ENCODE measurements at places on chromosomes 12 and 14.
A peak's percentile ranks its signal among the peaks of the same experiment; 100 is the strongest.

DNA sequence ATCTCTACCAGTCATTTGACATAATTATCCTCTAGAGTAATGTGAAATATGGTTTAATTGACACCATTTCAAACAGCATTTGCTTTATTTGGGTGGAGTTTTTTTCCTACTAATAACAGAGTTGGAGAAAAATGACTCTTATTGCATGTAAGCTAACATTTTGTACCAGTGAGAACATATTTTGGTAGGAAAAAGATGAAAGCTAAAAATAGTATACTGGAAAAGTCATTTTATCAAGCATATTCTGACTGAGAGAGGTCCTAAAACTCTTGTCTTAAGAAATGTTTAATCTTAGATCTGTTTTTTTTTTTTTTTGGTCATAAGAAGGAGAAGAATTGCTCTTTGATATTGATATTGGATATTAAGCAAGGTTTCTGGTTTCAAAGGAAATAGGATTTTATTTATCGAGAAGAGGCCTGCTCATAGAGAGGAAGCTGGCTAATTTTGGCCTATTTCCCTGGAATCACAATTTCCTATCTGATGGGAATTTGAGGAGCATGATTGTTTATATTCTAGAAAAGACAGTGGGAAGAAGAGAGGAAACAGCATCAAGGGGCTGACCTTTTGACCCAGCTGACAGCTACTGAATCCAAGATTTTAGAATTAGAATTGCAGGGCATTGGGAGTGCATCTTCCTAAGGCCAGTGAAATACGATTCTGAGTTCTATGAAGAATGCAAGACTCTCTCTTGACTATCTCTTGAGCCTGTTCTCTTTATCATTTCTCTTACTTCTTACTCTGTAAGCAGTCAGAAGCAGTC is 19.4 kb downstream of the OTOGL start:
- no peak for DNase-seq

DNA sequence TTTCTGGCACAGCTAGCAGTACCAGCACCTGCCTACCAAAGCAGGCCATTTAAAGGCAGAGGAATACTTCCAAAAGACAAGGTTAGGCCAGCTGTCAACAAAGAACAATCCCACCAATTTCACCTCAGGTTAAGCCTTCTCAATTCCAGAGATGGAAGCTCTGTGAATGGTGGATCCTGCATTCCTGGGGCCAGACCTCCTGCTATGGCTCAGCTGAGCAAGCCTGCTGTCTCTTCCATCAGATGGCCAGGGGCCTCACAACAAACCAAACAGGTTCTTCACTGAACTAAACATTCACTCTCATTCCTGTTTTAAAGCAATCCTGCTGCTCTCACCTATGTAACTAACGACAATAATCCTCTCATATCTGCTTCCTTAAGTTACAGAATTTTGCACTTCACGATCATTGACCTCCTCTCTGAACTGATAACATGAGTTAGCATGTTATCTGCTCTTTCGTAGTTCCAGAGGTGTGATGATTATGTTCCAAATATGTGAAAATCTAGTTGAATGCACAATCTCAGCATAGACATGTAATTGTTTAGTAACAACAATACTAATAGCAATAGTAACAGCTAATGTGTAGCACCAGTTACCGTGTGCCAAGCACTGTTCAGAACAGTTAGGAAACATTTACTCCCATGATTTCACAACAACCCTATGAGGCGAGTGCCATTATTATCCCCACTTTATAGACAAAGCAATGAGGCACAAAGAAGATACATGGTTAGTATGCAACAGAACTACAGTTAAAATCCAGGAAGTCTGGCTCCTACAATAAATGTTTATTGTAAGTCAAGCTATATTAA is 73.2 kb downstream of the SLC2A13 start:
- DNase-seq: no peak

DNA sequence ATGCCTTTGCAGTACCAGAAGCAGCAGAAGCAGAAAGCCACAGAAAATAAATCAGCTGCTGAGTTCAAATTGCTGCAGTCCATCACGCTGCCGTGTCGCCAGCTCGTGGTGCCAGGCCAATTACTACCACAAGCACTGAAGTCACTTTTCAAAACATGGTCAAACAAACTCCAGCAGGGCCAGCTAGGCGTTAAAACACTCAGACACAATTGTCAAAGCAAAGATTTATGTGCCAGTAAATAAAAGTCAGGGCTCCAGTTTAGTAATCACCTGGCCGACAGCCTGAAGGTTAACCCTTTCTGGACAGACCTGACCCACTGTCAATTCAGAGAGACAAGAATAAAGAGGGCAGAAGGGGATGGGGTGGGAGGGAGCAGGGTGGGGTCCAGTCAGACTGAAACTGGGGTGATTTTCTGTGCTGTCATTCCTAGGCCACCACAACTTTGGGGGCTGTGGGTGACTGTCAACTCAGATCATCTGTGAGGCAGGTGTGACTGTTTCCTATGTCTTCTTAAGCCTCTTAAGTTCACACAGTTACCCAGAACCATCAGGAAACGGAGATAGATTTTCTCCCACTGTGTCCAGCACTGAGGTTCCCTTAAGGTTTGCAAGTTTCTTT is 109.8 kb upstream of the FUT8 start:
- no peak for DNase-seq

GRCh38 chr14:61504901-61505300 is 183.5 kb downstream of the PRKCH start:
- DNase-seq: no peak

DNA sequence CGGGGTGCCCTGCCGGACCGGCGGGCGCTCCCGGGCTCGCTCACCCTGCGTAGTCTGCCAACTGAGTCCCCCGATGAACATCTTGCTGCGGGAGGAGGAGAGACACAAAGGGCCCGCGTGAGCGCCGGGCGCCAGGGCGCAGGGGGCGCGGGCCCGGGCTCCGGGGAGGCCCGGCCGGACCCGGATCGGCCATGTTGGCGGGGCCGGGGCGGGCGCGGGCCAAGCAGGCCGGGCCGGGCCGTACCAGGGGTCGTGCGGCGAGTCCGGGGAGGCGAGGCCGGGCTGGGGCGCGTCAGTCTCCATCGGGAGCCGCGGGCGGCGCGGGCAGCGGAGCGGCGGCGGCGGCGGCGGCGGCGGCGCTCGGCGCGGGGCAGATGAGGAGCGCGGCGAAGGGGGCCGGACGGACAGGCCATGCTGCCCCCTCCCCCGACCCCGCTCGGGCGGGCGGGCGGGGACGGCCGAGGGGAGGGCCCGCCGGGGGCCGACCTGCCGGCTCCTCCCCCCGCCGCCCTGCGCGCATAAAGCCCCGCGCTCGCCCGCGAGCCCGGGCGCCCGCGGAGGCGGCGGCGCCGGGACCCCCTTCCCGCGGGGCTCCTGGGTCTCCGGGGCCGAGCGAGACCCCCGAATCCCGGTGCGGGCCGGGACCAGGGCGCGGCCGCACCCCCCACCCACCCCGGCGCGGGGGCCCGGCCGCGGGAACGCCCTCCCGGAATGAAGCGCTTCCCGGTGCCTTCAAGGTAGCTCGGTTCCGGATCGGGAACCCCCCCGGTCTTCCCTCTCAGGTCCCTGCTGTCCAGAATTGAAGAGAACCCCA is at the start of gene MSI1:
Gene MSI1 (minus strand): TSS at position 376 of the 814 bp plus-strand sequence. CDS start 73 bp downstream, at position 303.
- DNase-seq: no peak

- no peak for DNase-seq
Measured at GRCh38 chr12:105492591-105493545, 162.4 kb downstream of the C12orf75 start.

DNA sequence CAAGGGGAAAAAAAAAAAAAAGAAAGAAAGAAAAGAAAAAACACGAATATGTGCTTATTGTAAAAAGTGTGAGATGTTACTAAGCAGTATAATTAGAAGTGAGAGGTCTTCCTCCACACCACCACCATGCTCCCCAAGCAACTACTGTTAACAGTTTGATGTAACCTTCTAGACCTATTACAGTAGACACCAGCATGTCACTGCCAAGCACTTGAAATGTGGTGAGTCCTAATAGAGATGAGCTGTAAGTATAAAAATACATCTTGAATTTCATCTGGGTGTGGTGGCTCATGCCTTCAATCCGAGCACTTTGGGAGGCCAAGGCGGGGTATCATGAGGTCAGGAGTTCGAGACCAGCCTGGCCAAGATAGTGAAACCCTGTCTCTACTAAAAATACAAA is 8.1 kb upstream of the SNRNP35 start:
- DNase-seq: no peak

DNA sequence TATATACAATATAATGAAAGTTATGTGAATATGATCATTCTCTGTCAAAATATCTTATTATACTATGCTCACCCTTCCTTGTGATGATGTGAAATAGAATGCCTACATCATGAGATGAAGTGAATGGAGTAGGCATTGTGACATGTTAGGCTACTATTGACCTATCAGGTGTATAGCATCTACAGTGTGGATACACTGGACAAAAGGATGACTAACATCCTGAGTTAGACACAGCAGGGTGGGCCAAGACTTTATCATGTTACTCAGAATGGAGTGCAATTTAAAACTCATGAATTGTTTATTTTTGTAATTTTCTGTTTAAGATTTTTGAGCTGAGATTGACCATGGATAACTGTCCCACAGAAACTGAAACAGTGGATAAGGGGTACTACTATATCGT is 53.4 kb upstream of the NAV3 start:
- DNase-seq: no peak

DNA sequence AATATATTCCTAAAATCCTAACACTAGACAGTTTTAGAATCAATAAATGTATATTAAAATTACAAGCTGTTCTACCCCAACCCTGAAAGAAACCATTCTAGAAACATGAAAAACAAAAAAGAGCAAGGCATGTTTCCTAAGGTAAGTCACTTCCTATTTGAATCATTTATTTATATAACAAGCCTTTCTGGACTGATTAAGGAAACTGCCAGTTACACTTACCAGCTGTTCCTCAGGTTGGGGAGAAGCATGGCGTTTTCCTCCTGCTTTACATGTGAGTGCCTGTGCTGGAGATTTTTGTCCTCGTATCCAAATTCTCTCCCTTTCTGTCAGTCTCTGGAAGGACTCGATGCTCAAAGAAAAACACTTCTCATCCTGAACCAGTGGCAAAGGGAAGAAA is 183.3 kb downstream of the EFCAB11 start:
- DNase-seq: no peak

GRCh38 chr12:64428956-64429355 is 23.0 kb upstream of the TBK1 start:
- DNase-seq: no peak

DNA sequence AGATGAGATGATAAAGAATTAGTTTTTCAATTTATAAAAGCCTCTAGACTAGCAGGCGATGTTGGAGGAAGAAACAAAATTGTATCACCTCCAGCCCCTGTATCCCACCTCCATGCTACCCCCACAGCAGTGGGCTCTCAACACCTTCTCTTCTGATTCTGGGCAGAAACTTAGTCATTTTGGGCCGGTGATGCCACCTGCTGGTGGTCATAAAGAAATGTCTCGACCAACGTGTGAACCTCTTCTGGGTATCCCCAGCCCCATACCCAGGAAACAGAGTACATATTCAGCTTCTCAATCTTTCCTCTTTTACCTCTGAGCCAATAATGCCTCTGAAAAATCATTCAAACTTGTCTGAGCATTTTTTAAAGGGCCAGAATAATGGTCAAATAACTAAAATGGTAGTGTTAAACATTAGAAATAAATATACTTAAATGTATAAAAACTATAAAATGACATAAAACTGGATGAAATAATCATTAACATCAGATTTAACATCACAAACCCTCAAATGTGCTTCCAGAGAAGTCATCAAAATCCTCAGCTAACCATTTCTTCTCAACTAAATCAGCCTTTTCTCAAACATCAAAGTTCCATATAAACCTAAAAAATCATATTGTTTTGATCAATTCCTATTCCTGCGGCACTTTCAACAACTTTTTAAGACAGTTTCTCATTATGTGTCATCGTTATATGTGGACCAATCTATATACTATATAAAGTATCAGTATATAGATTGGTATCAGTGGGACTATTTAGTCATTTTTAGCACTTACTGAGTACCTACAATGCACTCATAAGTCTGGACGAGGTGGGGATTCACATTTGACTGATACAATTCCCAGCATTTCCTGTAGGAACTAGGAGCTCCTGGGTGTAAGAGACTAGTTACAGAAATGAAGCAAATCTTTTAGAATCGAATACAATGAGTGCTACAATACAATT is 69.4 kb downstream of the ATXN2 start:
- DNase-seq: peak; percentile 27
